ENCODE measurements at places on chromosomes 7 and 10. TPM values are rescaled to one million over a fixed set of nuclear protein-coding genes. Genes with fewer than 3 reads are reported as not detected.

COL13A1 gene
- total RNA-seq: 6.4 TPM

TEX47 gene
- not detected for total RNA-seq

CCL26 gene
- 1.3 TPM for total RNA-seq

DMBT1 gene
- total RNA-seq: under 0.01 TPM

GIMAP7 gene
- not detected for total RNA-seq

NRG3 gene
- not detected for total RNA-seq

SPDYE2B gene
- not detected for total RNA-seq

PIP gene
- total RNA-seq: not detected

RSBN1L gene
- total RNA-seq: 19.7 TPM

GNAI1 gene
- total RNA-seq: 68.9 TPM

ATOH7 gene
- total RNA-seq: not detected

PILRA gene
- 0.33 TPM for total RNA-seq

LRWD1 gene
- total RNA-seq: 18.7 TPM

RAMP3 gene
- total RNA-seq: under 0.01 TPM

C7orf57 gene
- not detected for total RNA-seq
